Pulmonary artery endothelial cell (primary cell): ENCODE measurements at places on chromosomes 5 and 9. TPM values are rescaled to one million over a fixed set of nuclear protein-coding genes. Genes with fewer than 3 reads are reported as not detected.

The FGF10 gene
- not detected in 2 replicates for total RNA-seq

The PCDHGB5 gene
- 8.7 and 12.3 TPM in 2 replicates for total RNA-seq

DNA sequence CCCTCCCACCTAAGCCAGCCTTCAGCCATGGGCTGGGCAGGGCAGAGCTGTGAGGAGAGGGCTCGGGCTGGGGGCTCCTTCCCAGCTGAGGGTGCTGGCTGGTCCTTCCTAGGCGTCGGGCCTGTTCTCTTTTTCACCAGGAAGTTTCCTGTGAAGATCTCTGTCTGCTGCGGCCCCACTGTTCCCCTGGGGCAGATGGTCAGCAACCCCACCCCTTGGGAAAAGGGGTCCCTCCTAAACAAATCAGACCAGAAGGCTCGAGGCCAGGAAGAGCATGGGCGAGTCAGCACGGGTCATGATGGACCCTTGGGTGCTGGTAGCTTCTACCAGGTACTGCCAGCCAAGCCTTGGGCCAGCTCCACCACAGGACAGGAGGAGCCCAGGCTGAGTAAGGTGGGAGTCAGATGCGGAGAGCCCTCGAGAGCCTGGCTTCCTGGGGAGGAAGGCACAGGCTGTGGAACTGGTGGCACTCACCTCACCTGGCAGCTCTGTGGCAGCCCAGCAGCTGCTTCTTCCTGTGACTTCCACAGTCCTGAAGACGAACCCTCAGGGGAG is 3.5 kb downstream of the CACNA1B start:
- DNase-seq = no peak

- DNase-seq = no peak
Observed at GRCh38 chr5:11596657-11597071, 307.6 kb downstream of the CTNND2 start.

The IFNA2 gene
- total RNA-seq = not detected in 2 replicates

The GPR21 gene
- 0.35 and 0.46 TPM in 2 replicates for total RNA-seq

DNA sequence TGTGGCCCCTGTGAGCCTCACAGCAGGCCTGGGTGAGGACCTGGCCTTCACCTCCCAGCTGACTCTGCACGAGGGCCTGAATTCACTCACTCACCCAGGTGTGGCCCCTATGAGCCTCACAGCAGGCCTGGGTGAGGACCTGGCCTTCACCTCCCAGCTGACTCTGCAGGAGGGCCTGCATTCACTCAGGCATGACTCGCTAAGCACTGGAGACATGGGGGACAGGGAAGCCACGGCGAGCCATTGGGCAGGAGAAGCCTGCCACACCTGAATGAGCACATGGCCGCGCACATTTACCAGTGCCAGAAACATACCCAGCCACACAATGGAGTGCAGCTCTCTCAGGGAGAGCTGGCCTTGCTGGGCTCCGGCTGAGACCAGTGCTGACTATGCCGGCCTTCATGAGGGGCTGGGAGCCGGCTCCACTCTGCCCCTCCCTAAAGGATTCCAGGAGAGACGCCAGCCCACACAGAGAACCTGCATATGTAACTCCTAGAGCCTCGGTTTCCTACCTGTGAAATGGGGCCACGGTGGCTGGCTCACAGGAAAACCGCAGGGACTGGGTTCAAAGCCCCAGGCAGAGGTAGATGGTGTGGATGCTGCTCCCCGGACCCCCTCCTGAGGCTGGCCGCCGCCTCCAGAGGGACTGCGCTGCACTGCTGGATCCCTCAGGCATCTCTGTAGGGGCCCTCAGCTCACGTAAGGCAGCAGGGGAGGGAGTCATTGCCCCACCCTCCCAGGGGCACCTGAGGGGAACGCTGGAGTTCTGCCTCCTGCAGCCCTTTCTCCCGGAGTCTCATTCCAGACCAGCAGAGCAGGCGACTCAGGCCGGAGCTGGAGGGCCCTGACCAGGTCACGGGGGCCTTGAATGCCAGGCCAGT is 7.2 kb downstream of the ADAMTS2 start:
- DNase-seq = no peak

- DNase-seq = no peak
Observed at GRCh38 chr5:106435185-106435584, 1235.6 kb downstream of the EFNA5 start.

The KLF9 gene
- total RNA-seq = 37.1 and 50.6 TPM in 2 replicates

DNA sequence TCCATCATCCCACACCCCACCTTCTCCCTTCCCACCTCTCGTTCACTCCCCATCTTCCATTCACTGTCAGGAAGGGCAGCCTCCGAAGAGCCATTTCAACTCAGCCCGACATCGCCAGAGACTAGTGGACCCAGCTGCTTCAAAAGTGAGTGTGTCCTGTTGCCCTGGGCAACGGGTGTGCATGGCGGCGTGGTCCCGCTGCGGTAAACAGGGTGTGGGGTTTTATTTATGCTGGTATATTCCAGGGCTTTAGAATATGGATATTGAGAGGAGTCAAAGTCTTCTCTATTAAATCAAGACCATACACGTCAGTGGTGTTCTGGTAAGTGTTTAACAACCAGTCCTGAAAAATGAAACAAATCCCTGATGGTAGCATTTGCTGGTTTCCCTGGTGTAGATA is 274.5 kb downstream of the MAST4 start:
- DNase-seq = no peak
